ENCODE measurements at places on chromosomes 4 and X.

DNA sequence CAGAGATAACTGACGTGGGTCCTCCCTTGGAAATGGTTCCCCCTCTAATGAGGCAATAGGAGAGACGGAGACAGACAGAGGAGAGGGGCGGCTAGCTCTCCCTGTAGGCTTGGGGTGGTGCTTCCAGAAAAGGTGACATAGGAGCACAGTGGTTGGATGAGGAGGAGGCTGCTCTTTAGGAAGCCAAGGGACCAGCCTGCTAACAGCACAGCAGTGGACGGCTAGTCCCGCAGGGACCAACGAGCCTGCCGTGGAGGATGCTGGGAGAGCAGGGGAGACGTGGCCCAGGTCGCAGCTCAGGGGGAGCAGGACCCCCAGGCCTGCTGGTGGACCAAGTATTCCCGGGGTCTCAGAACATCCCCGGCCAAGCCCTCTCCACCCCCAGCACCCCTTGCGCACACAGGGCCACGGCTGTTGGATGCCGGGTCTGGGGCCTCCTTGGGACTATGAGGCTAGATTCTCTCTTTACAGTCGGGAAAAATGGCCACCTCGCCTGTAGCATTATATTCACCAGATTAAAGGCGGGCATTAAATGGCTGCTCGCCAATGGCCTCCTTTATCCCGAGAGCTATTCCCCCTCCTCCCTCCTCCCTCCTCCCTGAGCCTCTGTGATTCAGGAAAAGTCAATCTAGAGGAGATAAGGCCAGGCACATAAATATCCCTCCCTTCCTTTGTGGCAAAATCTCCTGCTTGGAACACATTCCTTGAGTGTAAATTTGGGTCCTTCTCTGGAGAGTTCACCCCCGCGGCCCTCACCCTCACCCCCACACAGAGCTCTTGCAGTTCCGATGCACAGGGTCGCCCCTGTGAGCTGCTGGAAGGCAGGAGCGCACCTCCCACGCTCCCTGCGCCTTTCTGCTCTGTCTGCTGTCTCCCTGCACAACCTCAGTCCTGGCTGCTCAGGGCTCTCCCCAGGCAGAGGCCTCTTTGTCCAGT, 30.5 kb upstream of the NSG1 start:
- DNase-seq: no peak

DNA sequence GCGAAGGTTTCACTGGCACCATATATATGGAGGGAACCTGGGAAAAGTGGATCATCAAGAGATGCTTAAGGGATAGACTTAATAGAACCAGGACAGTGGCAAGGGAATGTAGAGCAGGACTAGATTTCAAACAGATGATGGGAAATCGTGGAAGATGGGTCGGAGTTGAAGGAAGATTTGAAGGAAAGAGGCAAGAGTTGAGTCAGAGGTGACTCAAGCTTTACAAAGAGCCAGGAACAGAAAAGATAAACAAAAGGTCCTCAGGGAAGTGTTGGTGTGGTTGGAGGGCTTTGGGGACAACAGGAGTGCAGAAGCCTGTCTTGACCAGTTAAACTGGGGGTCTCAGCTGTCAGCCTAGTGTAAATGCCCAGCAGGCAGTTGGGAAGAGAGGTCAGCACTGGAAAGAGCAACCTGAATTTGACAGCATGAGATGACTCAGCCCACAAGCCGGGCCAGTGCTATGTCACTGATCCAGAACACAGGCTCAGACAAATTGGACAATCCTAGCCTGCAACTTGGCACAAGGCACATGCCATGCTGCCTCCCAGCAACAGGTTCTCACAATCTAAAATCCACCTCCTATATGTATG, 230.5 kb downstream of the IDS start:
- DNase-seq: no peak

GRCh38 chrX:64176876-64177275, 28.6 kb downstream of the AMER1 start:
- no peak for DNase-seq

DNA sequence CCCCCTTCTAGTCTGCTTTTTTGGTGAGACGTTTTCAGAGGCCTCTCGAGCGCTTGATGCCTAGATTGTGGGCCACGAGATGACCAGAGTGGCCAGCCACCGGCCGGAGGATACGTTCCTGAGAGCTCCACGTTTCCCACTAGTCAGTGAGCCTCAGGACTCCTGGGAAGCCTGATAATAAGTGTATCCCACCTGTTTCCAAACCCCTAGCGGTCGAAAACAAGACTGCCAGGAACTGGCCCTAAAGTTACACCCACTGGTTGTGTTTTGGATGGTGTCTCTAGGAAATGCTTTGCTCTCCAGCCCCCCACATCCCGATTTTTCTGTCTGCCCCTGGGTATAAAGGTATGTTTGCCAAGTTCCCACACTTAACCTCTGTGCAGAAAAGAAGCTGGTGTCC, 4.6 kb upstream of the RS1 start:
- no peak for DNase-seq

- DNase-seq: no peak
Measured at GRCh38 chr4:1718095-1718850, 2.9 kb downstream of the TMEM129 start.

- DNase-seq: no peak
Measured at GRCh38 chr4:7806338-7807090, 133.1 kb downstream of the AFAP1 start.

GRCh38 chrX:151899622-151900021, 13.1 kb upstream of the MAGEA4 start:
- no peak for DNase-seq

DNA sequence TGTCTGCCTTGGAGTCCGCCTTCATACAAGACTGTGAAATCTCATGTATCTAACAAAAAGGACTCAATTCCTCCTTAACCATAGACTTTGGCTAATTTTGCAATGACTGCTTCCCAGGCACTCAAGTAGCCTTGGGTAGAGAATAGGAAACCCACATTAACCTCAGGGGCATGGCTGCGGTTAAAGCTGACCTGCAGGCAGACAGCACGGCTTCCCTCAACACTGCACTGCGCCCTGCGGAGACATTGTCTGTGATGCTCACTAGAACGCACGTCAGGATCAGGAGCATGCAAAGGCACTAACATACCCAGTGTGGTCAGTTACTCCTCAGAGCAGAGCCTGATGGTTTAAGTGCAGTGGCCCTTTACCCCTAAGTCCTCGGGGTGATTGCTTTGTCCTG, 10.3 kb upstream of the GPR143 start:
- DNase-seq: no peak

- no peak for DNase-seq
Measured at GRCh38 chr4:157357887-157358286, 137.4 kb downstream of the GRIA2 start.

DNA sequence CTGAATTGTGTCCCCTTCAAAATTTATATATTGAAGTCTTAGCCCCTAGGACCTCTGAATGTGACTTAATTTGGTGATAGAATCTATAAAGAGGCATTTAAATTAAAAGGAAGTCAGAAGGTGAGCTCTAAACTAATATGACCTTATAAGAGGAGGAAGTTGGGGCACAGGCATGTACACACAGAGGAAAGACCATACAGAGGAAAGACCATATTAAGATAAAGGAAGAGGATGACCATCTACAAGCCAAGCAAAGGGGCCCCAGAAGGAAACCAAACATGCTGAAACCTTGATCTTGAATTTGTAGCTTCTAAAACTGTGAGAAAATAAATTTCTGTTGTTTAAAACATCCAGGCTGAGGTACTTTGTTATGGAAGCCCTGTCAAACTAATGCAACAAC, 26.9 kb upstream of the CYBB start:
- no peak for DNase-seq

DNA sequence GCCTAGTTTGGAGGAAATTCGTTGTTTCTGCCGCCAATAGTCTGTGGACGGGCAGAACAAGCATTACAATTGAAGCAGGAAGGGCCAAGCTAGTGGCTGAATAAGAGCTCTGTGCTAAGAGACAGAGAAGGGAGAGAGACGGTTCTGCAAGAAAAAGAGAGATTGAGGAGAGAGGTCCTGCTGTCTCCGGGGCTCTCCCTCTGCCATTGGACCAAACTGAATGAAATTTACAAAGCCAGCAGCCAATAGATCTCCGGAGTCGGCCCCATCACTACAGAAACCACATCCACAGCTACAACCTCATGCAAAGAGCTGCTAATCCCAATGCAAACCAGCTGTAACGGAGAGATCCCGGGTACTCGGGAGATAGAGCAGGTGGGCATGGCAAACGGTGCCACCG, at the start of gene NLGN4X:
TSS of gene NLGN4X (minus strand) at position 148 of the 400 bp plus-strand sequence. CDS start 77,401 bp downstream, outside the sequence.
- no peak for DNase-seq

DNA sequence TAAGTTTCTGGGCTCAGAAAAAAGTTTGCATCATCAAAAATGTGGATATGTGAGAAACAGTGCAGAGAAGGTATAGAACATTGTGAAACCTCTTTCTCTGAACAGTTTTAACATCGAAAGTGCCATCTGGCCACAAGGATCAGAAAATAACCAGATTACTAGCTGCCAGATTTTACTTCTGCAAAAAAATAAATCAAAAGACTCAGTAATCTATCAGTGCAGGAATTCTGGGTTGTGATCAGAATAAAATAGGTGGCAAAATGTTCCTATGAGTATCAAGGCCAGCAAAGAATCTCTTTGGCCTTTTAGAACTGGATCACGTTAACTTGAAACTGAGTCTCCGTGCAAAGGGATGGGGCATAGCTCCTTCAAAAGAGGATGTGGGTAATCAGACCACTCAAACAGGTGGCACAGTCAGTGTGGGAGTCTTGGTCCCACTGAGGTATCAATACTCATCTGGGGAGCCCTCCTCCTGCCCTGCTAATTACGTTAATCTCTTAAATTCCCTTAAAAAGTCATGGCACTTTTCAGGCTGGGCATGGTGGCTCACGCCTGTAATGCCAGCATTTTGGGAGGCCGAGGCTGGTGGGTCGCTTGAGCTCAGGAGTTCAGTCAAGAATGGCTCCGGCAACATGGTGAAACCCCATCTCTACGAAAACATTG, 26.7 kb upstream of the RBM47 start:
- DNase-seq: no peak

GRCh38 chr4:168487282-168488035, 7.2 kb upstream of the DDX60L start:
- no peak for DNase-seq

DNA sequence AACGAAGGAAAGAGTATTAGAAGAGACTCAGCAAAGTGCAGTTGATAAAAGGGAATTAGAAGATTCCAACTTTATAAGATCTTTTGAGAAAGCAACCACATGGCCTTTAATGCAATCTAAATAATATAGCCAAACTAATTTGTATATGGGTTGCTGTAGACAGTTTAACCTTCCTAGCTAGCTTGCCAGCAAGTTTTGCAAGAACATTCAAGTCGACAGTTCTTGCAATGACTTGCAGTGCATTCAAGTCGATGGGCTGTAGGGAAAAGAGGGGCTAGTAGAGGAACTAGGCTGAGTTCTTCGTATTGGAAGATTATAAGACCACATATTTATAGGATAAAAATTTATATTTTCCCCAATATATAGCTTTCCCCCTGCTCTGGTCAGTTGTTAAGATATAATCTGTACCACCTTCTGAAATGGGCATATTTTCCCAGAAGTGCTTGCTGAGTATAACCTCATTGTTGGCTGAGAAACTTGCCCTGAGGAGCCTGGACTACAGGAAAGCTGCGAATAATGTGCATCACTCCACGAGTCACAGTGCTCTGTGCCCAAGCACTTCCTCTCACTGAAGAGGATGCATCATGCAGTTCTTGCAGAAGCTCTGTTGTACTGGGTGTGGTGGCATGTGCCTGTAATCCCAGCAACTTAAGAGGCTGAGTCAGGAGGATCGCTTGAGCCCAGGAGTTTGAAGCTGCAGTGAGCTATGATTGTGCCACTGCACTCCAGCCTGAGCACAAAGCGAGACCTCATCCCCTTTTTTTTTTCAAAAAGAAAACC, 56.7 kb downstream of the DOCK11 start:
- DNase-seq: no peak

Data from activated CD8-positive, alpha-beta memory T cell treated with anti-CD3 and anti-CD28 coated beads for 4 hours (primary cell).